ENCODE measurements at places on chromosomes 3 and 15. TPM values are rescaled to one million over a fixed set of nuclear protein-coding genes. Genes with fewer than 3 reads are reported as not detected.

Gene ACKR2
- total RNA-seq: 0.67 TPM

Gene FMN1
- total RNA-seq: 1.7 TPM

DNA sequence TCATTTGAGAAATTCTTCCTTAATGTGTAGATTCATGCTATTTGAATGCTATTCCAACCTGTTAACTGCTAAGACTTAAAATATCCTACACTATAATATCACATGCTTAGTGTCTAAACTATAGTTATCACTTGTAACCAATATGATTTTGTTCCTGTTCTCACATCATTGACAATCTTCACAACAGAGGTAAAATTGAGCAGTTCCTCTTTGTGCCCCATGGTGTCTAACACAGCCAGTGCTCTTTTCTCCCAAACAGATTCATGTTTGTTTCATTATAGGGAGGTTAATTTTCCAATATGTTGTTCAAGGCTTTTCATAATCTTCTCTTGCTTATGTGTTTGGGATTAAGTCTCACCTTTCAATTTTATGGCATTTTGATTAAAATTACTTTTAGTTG is 591.1 kb downstream of the ZPLD1 start:
- no peak for DNase-seq

DNA sequence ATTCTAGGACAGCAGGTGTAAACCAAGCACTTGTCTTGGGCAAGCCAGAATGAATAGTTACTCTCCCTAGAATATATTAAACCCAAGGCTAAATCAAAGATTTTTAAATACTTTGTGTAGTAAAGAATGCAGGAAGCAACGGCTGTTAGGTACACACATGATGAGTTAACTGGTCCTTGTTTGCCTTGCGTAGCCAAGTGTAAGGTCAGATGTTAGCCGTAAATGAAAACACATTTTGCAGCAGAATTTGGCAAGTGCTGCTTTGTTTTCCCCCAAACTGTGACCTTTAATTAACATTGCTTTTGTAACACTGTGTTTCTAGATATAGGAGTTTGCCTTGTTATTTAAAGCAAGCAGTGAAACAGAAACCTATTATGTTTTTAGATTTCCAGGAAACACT is 368.7 kb downstream of the IL5RA start:
- no peak for DNase-seq

- no peak for DNase-seq
These were observed 18.8 kb downstream of the TFRC start for GRCh38 chr3:196063049-196063448.

Gene SEMA3B
- 23.9 TPM for total RNA-seq

Gene DPPA4
- not detected for total RNA-seq

DNA sequence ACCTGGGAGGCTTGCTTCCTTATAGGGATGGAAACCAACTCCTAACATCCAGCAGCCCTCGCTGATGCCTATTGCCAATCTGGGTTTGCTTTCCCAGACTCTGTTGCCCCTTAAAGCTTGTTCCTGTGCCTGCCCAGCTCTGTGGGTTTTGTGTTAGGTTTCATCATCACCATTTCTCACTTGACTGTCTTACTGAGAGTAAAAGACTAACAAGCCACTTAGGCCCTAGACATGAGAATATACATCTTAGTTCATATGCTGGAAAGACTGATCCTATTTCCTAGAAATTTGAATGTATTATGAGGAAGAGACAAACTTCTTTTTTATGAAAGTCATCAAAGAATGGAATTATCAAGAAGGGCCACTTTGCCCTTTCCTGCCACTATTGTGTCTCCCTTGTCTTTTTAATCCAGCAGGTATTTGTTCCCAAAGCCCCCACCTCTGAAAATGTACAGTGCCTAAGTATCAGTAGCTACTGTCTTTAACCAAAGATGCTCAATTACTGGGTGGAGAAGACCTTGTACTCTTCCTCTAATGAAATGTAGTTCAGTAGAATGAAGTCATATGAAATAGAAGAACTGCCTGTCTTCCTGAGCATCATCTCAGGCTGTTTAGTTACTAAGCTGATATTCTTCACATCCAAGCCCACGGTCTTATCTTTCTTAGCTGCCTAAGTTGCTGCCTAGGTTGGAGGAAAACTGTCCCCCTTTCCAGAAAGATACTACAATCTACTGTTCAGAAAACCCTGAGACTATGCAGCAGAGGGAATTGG is 59.8 kb upstream of the ZPLD1 start:
- DNase-seq: no peak

- DNase-seq: no peak
These were observed 82.6 kb upstream of the MAGI1 start for GRCh38 chr3:66121318-66121717.

Gene DNAJC19
- 24.8 TPM for total RNA-seq
